ENCODE measurements at places on chromosomes 3 and 15.

DNA sequence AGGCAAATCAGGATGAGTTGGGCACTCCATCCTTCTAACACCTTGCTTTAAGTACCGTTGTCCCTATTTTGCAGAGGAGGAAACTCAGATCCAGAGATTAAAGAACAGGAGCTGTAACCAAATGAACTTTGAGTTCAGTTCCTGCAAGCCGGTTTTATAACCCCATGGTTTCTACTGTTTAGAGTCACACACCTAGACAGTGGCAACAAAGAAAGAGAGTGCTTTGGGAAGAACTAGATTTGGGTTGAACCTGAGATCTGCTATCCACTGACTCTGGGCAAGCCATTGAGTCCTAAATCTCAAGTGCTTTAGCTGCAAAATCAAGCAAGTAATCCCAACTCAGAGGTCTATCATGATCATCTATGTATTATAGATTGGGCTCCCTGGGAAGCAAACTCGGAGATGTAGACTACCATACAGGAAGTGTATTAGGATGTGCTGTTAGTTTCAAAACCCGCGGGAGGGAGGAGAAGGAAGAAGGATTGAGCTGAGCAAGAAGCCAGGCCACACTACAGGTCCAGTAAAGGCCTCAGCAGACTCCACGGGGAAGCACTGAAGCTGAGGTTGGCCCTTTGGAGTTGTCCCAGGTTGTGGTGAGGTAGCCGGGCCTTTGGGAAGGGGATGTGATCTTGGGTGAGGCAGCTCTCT is 42.2 kb downstream of the SRGAP3 start:
- no peak for DNase-seq

- DNase-seq = no peak
Observed at GRCh38 chr3:170572665-170573253, 13.1 kb downstream of the SLC7A14 start.

DNA sequence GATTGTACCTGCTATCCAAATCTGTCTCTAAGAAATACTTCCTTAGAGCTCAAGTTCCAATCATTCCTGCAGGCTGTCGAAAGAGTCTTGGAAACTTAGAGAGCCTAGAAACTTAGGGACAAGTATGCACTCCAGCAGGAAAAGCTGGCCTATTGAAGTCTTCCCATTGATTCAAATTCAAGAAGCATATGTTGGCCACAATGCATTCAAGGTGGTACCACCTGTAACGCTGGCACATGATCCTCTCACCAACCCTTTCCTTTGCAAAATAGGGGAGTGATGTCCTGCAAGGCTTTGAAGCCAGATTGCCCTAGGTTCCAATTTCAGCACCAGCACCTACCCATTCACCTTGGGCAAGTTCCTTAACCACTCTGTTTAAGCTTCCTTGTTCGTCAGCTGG is 6.0 kb downstream of the ADAMTS9 start:
- no peak for DNase-seq

GRCh38 chr3:166275024-166275390 is 437.8 kb upstream of the BCHE start:
- DNase-seq = no peak

- no peak for DNase-seq
Observed at GRCh38 chr3:112115161-112115739, 17.8 kb downstream of the GCSAM start.
